Thyroid gland (tissue), 4 donors: ENCODE measurements at places on chromosomes 2 and 18. TPM values are rescaled to one million over a fixed set of nuclear protein-coding genes. Genes with fewer than 3 reads are reported as not detected.

- DNase-seq: no peak
Observed at GRCh38 chr2:21270708-21271122, 146.9 kb downstream of the TDRD15 start.

DNA sequence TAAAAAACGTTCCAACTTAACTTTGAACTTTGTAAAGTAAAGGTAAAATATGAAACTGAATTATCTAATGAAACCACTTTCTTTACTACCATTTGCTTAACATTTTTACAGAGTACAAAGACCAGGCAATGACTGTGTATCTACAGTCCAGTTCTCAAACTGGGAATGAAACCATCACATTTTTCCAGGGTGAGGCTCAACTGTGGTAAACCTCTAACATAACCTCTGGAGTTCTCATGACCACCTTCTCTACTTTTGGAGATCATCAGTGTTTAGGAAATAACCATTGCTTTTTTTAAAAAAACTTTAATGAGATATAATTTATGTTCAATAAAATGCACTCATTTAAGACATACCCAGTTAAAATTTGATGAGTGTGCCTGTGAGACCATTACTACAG is 223.5 kb downstream of the RNF152 start:
- DNase-seq: no peak

Gene PLCL1
- total RNA-seq: 11.8 TPM

DNA sequence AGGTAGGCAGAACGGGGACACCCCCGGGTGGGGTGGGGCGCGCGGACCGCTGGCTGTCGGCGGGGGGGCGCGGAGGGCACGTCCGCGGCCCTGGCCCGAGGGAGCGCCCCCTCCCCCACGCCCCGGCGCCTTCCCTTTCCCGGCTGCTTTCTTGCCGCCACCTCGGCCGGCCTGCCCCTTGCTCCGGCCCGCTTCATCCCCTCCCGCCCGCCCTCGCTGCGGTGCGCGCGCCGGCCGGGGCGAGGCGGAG is 443 bp downstream of the VAPA start:
- no peak for DNase-seq

DNA sequence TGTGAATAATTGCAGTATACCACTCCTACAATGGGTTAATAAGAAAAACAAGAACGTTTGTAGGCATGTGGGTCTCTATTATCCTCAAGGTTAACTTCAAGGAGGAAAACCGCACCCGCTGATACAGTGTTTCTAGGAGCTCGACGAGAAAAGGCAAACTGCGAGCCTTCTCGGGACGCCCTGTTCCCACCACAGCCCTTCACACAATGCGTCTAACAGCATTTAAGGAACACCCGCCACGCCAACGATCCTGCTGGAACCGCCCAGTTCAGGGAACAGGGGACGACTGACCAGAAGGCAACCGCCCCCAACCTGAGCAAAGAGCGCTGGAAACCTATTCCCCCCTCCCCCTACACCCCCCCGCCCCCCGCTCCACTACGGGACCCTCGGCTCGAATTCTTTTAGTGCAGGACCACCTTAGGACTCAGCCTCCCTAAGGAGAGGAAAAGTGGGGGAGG is 710 bp upstream of the TMSB10 start:
- DNase-seq: peak; percentile 88
